ENCODE measurements at places on chromosomes 13 and 19.
A peak's percentile ranks its signal among the peaks of the same experiment; 100 is the strongest.

- no peak for DNase-seq
Observed at GRCh38 chr19:1767464-1767933, 14.2 kb downstream of the ONECUT3 start.

GRCh38 chr13:28047757-28048388 is 52.5 kb downstream of the FLT3 start:
- no peak for DNase-seq

GRCh38 chr19:46269101-46269500 is 27.7 kb upstream of the HIF3A start:
- no peak for DNase-seq

DNA sequence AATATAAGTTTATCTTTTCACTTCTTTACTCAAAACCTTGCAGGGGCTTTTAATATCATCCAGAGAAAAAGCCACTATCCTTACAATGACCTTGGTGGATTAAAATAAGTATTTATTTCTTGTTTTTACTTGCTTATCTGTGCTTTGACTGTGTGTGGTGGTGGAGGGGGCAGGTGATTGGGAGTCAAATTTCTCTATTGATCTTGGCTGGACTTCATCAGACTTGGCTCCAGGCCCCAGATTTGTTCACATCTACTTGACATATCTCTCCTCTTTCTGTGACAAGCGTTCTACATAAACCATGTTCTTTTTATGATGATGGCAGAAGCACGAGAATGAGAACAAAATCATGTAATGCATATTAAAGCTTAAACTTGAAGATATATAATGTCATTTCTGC is 670.8 kb downstream of the PCDH17 start:
- DNase-seq, result no peak

DNA sequence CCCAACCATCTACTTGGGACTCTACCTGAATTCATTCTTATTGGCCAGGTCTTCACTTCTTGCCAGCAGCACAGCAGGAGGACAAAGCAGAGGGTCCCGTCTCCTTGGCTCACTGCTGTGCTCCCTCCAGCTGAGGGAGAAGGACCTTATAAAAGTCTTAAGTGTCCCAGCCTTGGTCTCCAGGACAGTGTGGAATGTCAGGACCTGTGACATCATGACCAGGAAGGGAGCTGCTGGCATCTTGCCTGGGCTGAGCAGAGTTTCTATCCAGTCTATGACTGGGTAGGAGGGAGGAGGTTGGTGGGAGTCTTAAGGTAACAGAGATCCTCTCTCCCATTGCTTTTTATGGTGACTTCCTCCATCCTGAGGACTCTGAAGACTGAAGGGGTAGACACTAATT is 56.6 kb upstream of the ANKRD10 start:
- no peak for DNase-seq

GRCh38 chr19:42497492-42498168 is 30.7 kb downstream of the CEACAM1 start:
- DNase-seq, result no peak

- no peak for DNase-seq
Observed at GRCh38 chr13:32224916-32225315, 90.2 kb downstream of the ZAR1L start.

GRCh38 chr13:59744747-59745391 is 418.9 kb downstream of the DIAPH3 start:
- no peak for DNase-seq

DNA sequence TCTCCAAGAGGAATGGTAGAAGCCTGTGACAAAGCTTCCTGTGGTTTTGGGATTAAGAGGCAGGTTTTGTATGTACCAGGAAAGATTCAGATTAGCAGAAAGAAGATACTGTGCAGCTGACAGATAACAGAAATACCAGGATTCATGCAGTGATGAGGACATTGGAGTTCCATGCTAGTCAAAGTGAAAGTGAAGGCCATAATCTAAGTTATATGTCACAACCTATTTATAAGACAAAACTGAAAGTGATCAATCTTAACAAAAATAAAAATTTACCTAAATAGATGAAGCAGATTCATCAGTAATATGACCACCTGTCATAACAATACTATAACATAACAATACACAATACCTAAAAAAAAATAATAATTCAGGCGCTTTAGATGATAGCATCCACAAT is 1305.2 kb upstream of the PCDH9 start:
- no peak for DNase-seq

DNA sequence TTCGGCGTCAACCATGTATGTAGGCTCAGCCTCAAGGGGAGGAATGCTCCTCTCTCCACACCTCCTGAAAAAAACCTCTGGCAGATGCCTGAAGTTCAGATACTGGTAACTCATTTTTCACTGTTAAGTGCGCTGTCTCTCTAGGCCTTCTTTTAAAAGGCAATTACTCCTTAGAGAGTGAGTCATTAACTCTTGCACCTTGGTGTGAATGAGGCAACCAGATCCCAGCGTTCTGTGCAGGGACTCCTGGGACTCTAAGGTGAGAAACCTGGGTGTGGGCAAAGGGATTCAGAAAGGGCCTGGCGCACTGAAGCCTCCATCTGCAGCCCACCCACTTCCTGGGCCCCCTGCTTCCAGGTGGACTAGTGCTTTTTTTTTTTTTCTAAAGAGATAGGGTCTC is 71.7 kb downstream of the SIAH3 start:
- DNase-seq, result no peak

DNA sequence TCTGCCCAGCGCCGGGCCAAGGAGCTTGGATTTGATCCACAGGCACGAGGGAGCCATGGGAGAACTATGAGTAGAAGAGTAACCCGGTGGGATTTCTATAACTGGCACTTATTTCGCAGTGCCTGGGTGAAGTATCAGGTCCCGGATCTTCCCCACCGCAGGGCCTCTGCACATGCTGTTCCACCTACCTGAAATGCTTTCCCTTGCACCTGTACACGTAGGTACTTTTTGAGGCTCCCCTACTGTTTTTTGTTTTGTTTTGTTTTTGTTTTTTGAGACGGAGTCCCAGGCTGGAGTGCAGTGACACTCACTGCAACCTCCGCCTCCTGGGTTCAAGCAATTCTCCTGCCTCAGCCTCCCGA is 402 bp upstream of the KANK3 start:
- DNase-seq, result no peak

DNA sequence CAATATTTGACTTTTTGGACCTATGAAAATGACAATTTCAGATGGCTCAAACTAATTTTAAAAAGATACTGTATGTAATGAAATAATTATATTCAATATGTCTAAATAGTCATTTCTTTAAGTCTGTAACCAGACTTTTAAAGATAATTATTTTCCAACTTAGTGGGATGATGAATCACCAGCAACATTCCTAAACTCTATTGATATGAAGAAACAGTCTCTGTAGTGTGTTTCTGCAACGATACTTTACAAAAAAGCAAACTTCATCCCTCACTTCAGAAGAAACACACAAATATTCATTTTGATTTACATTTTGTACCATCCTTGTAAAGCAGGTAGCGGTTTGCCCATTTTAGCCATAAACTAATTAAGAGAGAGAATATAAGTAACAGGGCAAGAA is 417.4 kb downstream of the EFNB2 start:
- DNase-seq, result no peak

- DNase-seq, result no peak
Observed at GRCh38 chr13:78764665-78765064, 105.7 kb upstream of the OBI1 start.

DNA sequence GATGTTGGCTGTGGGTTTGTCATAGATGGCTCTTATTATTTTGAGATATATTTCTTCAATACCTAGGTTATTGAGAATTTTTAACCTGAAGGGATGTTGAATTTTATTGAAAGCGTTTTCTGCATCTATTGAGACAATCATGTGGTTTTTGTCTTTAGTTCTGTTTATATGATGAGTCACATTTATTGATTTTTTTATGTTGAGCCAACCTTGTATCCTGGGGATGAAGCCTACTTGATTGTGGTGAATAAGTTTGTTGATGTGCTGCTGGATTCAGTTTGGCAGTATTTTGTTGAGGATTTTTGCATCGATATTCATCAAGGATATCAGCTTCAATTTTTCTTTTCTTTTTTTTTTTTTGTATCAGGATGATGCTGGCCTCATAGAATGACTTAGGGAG is 29.4 kb downstream of the NBEA start:
- DNase-seq, result no peak

- no peak for DNase-seq
Observed at GRCh38 chr13:46679369-46680120, 117.4 kb downstream of the ESD start.

GRCh38 chr19:43457809-43458208 is 7.6 kb downstream of the LYPD3 start:
- DNase-seq, result no peak

GRCh38 chr13:40665126-40666044 is 1.1 kb downstream of the FOXO1 start:
- DNase-seq, result no peak

GRCh38 chr19:57587529-57587928 is 3.6 kb downstream of the ZIK1 start:
- no peak for DNase-seq

DNA sequence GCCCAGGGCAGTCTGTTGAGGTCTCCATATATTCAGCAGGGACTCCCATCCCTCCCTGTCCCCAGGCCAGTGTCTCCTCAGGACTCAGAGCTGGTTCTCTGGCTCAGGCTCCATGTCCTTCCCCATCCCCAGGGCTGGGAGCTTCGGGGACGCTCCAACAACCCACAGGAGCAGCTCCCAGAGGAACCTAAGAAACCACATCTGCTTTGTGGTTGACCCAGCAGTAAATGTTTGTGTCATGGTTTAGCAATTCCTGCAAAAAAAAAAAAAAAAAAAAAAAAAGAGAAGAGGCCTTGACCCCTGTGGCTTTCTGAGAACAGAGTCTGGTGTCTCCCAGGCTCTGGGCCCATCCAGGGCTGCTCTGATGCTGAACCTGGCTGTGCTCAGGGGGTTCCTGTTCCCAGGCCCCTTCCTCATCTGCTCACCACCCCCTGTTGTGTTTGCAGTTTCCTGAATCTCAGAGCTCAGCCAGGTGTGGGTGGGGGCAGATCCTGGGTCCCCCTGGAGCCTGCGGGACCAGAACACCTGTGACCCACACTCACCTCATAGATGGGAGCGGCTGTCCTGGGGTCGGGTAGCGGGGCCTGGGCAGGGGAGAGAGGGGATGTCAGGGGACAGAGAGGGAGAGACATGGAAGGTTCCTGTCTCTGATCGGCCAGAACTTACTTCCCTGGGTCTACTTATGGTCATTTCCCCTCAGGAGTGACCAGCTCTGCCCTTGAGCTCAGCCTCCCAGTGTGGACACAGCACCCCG is 25.2 kb upstream of the CEACAM1 start:
- no peak for DNase-seq

- no peak for DNase-seq
Observed at GRCh38 chr13:84137292-84137691, 255.0 kb upstream of the SLITRK1 start.

DNA sequence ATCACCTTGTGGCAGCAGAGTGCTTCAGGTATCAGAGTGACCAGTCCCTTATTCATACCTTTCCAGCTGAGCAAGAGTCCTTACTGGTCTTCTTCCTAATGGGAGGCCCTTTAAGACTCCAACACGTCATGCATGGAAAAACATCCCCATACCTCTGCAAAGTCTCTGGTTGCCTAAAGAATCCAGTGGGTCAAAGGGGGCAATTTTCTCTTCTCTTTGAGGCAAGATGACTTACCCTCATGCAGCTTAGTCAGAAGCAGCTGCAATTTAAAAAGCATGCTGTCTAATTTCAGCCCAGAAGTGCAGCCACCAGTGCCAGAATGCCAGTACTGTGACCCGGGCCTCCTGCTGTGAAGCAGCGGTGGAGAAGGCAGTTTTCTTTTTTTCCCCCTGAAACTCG is 18.7 kb downstream of the PPP5C start:
- no peak for DNase-seq

GRCh38 chr19:18001777-18002345 is 6.1 kb upstream of the ARRDC2 start:
- DNase-seq, result no peak

- no peak for DNase-seq
Observed at GRCh38 chr13:51704399-51705313, 99.3 kb downstream of the DHRS12 start.

DNA sequence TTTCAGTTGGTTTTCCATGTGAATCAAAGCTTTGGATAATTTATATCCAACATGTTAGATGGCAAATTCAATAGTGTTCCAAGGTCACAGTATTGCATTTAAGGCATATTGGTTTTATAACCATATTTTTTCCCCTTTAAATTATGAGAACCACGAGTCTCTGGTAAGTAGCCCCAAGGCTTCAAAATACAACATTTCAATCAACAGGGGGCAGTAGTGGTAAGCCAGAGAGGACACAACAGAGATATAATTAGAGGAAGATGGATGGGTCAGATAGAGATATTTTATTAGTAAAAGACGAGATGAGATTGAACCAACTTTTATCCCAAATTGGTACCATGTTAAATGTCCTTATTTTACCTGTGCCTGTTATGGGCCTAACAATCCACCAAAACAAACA is 53.1 kb downstream of the KL start:
- DNase-seq, result no peak

- DNase-seq, result peak; percentile 46
Observed at GRCh38 chr13:32164622-32165268, 133.2 kb downstream of the FRY start.
